Memory B cell (primary cell): ENCODE measurements at places on chromosomes 12 and 14.
A peak's percentile ranks its signal among the peaks of the same experiment; 100 is the strongest.

DNA sequence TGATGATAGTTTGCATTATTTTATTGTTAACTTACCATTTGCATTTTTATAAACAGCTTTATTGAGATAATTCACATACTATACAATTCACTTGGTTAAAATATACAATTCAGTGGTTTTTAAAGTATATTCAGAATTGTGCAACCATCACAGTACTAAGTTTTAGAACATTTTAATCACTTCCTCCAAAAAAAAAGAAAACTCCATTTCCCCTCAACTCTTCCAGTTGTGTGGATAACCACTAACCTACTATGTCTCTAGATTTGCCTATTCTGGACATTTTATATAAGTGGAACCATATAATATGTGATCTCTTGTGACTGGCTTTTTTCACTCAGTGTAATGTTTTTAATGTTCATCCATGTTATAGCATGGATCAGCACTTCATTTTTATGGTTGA is 41.3 kb downstream of the WNK1 start:
- DNase-seq: no peak

GRCh38 chr14:54533100-54533499 is 23.4 kb downstream of the CGRRF1 start:
- DNase-seq: no peak

DNA sequence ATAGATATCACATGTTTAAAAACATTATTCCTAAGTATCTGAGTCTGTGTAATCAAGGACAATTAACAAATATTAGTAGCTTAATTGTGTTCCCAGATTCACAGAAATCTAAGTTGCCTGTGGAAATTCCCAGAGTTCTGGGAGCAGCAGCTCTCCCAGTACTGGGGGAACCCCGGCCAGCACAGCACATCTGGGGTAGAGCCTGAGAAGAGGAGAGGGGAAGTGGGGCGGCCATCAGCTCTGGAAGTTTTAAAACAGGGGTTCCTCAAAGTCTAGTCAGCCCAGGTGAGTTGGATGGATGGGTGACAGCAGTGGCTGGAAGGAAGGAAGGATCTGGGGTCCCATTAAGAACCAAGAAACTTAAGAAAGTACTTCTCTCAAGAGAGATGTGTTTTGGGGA is 24.6 kb downstream of the PRICKLE1 start:
- DNase-seq: no peak

- no peak for DNase-seq
Measured at GRCh38 chr12:74170645-74171477, 366.8 kb upstream of the ATXN7L3B start.

DNA sequence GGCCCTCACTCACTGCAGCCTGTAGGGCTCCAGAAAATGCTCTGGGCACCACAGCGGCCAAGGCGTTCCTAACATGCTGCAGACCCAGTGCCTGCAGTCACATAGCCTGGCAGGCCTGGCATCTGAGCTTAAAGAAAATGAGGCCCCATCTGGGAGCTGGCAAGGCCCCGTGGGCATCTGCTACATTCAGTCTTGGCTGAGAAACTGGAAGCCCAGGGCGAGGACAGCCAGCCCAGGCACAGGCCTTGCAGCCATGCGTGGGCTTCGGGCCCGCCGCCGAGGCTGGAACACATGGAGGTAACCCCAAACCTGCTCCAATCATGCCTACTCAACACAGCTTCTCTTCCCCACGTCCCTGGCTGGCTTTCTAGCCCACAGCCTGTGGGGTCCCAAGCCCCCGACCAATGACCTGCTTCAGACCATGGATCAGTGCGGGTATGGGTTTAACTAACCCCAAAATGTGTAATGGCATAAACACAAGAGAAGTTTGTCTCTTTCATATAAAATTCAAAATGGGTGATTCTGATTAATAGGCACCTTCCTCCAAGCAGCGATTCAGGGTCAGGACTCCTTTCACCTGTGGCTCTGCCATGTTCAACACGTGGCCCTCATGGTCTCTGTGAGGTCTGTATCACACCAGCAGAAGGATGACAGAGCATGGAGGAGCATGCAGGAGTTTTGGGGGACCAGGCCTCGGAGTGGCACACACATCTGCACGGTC is 6.4 kb downstream of the NGB start:
- DNase-seq: no peak

DNA sequence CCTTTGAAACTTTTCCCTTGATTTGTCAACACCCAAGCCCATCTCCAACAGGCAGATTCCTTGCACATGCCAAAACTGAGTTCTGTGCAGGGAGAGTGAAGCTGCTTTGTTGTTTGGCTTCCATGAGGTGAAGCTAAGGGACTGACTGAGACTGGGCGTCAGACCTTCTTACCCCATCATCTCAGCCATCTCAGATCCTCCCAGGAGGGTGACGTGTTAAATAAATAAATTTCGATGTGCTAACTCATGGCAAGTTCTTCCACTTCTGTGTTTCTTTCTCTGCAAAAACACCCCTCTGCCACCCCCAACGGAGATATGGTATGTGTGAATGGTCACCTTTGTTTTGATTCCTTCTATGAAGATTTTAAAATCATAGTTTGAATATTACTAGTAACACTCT is 17.8 kb downstream of the UTP20 start:
- DNase-seq: no peak

- DNase-seq: no peak
Measured at GRCh38 chr14:96167224-96168148, 37.2 kb upstream of the BDKRB2 start.

DNA sequence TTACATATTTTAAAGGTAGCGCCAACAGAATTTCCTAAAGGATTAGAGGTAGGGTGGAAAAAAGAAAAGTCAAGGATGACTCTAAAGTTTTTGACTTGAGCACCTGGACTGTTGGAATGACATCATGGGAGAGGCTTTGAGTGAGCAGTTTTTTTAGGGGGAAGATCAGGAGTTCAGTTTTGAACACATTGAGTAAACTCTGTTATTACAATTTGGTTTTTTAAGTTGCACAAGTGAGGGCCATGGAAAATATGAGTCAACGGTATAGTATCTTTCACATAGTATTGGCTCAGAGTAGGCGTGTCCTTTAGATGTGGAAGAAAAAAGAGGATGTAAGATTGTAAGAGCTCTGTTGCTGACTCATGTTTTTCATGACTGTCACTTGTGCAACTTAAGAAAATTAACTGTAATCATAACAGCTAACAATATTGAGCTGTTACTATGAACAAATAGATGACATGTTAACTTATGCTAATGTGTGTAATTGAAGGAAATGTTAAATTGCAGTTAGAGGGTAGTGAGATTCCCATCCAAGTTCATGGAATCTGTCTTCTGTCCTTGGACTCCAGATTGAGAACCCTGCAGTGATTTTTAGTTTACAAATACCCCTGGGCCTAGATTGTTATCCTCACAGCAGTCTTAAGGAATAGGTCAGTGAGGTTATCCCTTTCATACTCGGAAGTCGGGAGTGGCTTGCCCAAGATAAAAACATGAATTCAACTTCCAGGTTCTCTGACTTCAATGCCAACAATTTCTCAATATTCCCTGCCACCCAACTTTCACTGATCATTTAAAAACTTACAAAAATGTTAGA is 48.2 kb upstream of the ATP2B1 start:
- peak; percentile 40 for DNase-seq

- no peak for DNase-seq
Measured at GRCh38 chr12:113796852-113797534, 169.1 kb downstream of the RBM19 start.

GRCh38 chr12:51672334-51672733 is 81.3 kb downstream of the SCN8A start:
- DNase-seq: no peak

GRCh38 chr12:27387473-27387872 is 54.8 kb downstream of the BMAL2 start:
- DNase-seq: no peak

- no peak for DNase-seq
Measured at GRCh38 chr12:123441523-123442164, 5.2 kb upstream of the RILPL2 start.

GRCh38 chr14:32678088-32678487 is 260.6 kb upstream of the NPAS3 start:
- no peak for DNase-seq

DNA sequence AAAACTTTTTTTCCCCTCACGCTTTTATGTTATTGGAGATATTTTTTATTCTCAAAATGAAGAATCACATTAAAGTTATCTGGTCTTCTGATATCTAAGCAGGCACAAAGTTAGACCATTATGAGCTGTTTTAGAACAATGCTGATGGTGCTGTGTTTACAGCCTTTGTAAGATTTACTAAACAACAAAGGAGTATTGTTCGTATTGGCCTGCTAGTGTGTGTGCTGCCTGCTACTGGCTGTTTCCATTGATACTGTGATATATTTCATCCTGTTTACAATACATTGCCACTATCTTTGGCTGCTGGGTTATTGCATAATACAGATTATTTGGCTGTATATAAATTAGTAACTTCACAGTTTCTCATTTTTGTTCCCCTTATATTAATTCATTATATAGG is 220.8 kb downstream of the ITPR2 start:
- DNase-seq: no peak
